Muscle of arm (tissue), 14 donors: ENCODE measurements at places on chromosomes 1 and 21. TPM values are rescaled to one million over a fixed set of nuclear protein-coding genes. Genes with fewer than 3 reads are reported as not detected.

CFAP107 gene
- 0.63 TPM for polyA plus RNA-seq

DRAM2 gene
- polyA plus RNA-seq: 43.6 TPM

ATP1A4 gene
- polyA plus RNA-seq: 4.6 TPM

KIFAP3 gene
- not detected for polyA plus RNA-seq

FCRL6 gene
- 0.23 TPM for polyA plus RNA-seq

GRCh38 chr1:230518511-230518910, 92.4 kb upstream of the PGBD5 start:
- DNase-seq: no peak

DNA sequence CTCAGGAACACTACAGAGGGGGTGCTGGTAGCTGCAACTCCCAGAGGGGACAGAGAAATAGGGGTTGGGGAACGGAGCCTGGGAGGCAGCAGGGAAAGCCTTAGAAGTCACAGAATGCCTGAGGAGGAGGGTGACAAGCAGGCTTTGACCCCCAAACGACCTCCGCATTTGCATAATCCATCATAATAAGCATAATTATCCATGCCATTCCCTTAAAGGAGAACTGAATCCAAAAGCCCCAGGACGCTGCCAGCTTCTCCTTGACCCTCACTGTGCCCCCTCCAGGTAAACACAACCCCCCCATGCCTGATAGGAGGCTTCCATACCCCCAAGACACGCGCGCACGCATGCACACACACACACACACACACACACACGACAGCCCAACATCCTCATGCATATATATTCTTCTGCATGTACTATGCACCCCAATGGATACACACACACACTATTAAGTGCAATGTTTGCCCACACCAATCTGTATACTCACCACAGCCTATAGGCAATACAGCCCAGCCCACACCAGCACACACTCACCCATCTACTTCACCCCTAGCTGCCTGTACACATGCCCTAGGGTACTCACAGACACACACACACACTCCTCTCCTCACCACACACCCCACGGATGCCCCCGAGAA, 27.8 kb downstream of the SDC3 start:
- no peak for DNase-seq

DNA sequence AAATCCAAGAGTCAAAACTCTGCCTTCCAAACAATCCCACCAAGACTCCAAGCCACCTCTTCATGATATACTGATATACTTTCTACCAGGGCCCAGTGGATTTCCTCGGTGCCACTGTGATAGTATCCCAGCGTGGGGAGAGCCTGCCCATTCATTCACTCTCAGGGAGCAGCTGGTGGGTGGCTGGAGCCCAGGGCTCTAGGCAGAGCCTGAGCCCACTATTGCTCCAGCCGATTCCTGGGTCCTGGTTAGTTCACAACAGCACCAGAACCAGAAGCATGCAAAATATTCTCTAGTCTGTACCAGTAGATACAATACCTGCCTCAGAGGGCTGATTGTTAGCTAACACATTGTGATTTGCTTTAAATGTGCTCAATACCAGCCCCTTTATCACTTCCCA, 831 bp downstream of the CSRP1 start:
- no peak for DNase-seq

DNA sequence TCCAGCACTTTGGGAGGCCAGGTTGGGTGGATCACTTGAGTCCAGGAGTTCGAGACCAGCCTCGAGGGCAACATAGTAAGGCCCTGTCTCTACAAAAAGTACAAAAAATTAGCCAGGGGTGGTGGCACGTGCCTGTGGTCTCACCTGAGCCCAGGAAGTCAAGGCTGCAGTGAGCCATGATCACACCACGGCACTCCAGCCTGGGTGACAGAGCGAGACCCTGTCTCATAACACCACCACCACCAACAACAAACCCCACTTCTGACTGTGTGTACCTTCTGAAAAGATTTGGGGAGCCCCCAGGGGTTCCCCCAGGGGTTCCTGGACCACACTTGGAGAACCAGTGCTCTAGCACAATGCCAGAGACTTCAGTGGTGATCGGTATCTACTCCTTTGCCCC, 29.9 kb downstream of the NUAK2 start:
- no peak for DNase-seq

GRCh38 chr1:33334081-33334552, 13.2 kb upstream of the A3GALT2 start:
- no peak for DNase-seq

DNA sequence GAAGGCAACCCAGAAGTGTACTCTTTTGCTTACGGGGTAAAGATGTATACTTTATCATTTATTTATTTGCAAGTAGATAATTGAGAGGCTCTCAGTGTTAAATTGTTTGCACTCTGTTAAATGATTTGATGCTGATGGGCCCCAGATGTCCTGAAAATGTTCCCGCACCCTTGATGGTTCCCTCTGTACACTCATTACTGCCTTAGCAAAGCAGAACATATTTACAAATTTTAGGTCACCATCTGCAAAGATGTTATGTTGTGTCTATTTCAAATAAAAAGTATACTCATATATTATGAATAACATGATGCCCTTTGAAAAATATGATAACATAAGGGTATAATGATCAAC, 240.5 kb upstream of the SNX7 start:
- DNase-seq: no peak

- DNase-seq: peak; percentile 16
These were observed 67.0 kb upstream of the CACNA1E start for GRCh38 chr1:181416268-181416860.

GRCh38 chr1:229874609-229875008, 192.4 kb upstream of the GALNT2 start:
- DNase-seq: no peak

DNA sequence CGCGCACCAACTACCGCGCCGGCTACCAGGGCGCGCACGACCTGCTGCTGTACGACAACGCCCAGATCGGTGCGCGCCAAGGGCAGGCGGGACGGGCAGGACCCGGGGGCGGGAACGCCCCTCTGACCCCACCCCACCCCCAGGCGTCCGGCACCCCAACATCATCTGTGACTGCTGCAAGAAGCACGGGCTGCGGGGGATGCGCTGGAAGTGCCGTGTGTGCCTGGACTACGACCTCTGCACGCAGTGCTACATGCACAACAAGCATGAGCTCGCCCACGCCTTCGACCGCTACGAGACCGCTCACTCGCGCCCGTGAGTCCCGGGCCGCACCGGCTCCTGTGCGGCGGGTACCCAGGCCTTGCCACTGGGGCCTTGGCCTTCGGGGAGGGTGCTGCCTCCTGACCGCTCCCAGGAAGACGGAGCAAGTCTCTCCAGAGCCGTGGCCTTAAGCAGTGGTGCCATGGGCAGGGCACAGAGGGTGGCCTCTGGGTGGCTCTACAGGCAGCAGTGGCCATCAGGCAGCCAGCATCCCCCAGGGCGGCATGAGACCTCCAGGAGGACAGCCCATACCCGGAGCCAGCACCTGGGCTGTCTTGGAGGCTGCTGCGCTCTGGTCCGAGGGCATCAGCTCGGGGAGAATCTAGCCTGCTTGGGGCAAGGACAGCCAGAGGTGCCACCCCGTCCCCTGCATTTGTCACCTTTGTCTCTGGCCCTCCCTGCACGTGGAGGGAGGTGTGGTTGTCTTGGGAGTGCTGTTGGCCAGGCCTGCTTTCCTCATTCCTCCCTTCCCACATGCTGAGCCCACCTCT, 8.1 kb upstream of the MMP23B start:
- DNase-seq: no peak

DNA sequence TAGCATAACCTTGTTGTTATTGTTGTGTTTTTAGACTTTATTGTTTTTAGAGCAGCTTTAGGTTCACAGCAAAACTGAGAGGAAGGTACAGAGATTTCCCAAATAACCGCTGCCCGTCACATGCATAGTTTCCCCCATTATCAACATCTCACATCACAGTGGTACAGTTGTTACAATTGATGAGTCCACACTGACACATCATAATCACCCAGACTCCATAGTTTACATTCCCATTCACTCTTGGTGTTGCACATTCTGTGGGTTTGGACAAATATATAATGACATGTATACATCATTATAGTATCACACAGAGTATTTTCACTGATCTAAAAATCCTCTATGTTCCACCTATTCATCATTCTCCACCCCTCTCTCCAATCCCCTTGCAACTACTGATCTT, 25.9 kb upstream of the TOR3A start:
- DNase-seq: no peak

GRCh38 chr1:232873412-232873811, 68.2 kb downstream of the MAP10 start:
- DNase-seq: no peak

DNA sequence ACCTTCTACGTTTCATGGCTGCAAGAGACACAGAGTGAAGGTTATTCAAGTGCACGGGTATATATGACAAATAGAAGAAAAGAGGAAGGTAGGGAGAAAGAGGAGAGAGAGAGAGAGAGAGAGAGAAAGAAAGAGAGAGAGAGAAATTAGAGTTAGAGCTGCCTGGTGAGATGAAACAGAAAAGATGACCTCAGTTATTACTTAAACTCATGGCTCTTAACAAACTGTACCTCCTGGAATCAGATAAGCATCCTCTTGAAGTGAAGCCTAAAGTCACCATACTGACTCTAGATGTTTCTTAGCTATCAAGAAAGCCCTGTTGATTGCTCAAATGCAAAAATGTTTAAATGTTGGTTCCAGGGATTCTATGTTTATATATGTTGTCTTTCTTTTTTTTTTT, 597.7 kb upstream of the ZP4 start:
- no peak for DNase-seq

- DNase-seq: no peak
These were observed 45.5 kb upstream of the AIM2 start for GRCh38 chr1:159122005-159122621.

- peak; percentile 32 for DNase-seq
These were observed 511.2 kb downstream of the USP25 start for GRCh38 chr21:16241016-16241415.

GRCh38 chr1:160167580-160167979, 16.2 kb downstream of the ATP1A4 start:
- DNase-seq: no peak
